SJCRH30 (cell line): ENCODE measurements at places on chromosomes 3 and 15.

DNA sequence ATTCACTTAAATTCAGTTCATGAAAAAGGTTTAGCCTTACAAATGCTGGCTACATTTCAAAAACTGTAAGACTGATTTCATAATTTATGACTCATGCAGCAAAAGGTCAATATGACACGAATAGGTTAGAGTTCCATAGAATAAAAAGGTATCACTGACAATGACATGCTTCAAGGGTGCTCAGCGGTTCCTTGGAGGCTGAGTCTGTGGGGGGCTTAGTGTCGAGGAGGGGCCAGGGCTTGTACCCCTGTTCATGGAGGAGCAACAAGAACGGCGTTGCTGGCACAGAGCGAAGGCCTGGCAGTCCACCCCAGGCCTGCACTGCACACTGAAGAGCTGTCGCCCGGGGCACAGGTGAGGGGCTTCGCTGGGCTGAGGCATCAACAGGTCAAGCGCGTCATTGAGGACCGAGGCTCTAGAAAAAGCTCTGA is 174.2 kb downstream of the NR1D2 start:
- no peak for DNase-seq

GRCh38 chr15:66633938-66634250 is 68.1 kb upstream of the LCTL start:
- no peak for DNase-seq

DNA sequence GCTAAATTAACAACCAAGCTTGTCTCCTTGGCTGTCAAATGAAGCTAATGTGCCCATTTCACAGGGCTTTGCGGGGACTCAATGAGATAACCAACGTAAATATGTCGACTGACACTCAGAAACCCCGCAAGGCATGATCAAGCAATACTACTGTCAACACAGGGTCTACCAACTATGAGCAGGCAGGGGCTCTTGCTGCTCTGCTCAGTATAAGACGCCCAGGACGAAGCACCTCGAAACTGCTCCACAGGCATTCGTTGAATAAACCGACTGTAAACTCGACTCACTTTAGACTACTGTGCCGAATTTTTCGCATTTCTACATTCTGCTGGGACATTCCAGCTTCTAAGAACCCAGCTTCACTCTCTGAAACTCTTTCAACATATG is 55.0 kb downstream of the FEZF2 start:
- no peak for DNase-seq

GRCh38 chr15:70609889-70610288 is 153.5 kb downstream of the UACA start:
- DNase-seq, result no peak

GRCh38 chr3:188209740-188210139 is 55.8 kb downstream of the LPP start:
- DNase-seq, result no peak

GRCh38 chr3:175005881-175006280 is 146.7 kb downstream of the NAALADL2 start:
- DNase-seq, result no peak

- DNase-seq, result peak; percentile 4
Observed at GRCh38 chr15:86236356-86237110, 156.9 kb downstream of the AGBL1 start.

GRCh38 chr3:56025326-56025725 is 442.9 kb downstream of the ERC2 start:
- peak; percentile 50 for DNase-seq

DNA sequence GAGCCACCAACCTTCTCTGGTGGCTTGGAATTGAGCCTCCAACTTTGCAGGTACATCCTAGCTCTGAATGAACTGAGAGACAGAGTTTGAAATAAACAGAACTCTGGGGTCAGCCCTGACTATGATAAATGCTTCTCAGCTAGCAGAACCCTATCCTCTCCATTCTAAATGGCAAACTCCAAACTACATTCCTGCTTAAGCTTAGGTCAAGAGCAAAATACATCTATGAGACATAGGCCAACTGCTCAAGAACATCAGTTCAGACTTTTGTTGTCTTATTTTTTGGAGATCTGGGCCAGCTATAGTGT is 1.5 kb upstream of the SH3BP5 start:
- no peak for DNase-seq

DNA sequence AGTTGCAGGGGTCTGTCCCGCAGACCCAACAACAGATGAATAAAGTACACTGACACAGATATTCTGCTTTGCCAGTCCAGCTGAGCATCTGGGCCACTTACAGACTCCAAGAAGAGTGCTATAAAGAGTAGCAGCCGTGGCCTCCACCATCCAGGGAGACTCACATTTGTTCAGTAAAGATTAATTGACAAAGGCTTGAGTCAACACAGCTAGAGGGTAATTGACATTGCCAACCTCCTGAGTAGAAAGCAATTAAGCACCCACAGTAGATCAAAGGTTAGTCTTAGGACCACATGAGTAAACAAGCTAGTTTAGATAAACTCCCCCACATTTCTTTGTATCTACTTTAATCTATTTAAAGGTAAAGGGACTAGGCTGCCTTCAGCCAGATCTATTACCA is 16.3 kb upstream of the CRTC3 start:
- no peak for DNase-seq
